ENCODE measurements at places on chromosomes 11 and 22. TPM values are rescaled to one million over a fixed set of nuclear protein-coding genes. Genes with fewer than 3 reads are reported as not detected.

DNA sequence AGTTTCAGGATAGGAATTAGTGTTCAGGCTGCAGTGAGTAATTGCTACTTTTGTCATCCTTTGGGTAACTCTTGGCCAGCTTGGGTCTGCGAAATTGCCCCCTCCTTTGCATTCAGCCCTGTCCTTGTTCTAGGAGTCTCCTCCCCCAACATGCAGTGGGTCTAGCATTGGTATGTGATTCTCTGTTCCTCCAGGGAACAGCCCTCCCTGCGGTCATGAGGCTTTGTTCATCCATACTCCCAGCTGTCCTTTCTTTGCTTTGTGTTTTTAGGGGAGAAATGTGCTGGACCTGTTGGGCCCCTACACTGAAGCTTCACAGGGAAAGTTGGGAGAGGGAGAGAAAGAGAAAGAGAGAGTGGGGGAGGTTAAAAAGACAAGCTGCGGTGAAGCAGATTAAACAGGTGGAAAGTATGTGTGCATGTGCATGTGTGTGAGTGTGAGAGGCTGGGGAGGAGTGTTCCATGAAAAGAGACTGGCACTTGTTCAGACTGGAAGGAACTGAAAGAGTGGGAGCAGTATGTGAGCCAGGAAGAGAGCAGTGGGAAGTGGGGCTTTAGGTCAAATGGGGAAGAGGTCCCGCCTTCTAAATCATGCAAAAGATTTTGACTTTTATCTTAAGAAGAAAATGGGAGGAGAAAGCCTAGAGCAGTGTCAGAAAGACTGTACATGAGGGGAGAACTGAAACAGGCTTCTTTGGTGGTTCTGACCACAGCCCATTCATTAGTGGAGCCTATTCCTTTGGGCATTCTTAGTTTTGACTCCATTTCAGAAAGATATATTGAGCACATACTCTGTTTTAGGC, 17.9 kb upstream of the SESN3 start:
- H3K36me3 ChIP-seq = no peaks in the 10 kb centered on the region
- H3K4me3 ChIP-seq = no peak overlapping the region
- H3K27me3 ChIP-seq = no peaks in the 10 kb centered on the region
- peaks cover 4% of the 10 kb centered on the region for H3K4me1 ChIP-seq
- no peak overlapping the region for H3K27ac ChIP-seq

Gene LRRC56
- total RNA-seq = not detected

Gene RAC2
- 3.8 TPM for total RNA-seq

- H3K36me3 ChIP-seq = peaks cover 11% of the 10 kb centered on the region
- DNase-seq = no peak
- no peaks in the 10 kb centered on the region for H3K27me3 ChIP-seq
- no peak overlapping the region for H3K27ac ChIP-seq
- no peak overlapping the region for H3K4me3 ChIP-seq
- no peaks in the 10 kb centered on the region for H3K4me1 ChIP-seq
Measured at GRCh38 chr11:73012121-73012863, 129.8 kb downstream of the FCHSD2 start.

DNA sequence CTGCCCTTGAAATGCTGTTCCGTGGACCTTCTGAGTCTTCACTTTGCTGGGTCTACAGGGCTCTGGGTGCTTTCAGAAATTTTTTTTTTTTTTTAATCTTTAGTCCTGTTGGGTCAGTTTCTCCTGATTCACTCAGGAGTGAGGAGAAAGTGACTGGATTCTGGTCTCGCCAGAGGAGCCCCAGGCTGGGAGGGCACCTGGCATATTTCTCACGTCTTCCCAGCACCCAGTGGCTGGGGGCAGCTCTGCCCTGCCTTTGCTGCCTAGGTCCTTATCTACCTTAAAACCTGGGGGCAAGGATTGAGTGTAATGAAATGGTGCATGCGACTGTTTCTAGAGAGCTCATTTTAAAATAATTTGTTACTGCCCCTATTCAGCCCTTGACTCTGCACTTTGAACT, 23.3 kb downstream of the SAMM50 start:
- H3K4me1 ChIP-seq = no peaks in the 10 kb centered on the region
- H3K36me3 ChIP-seq = no peaks in the 10 kb centered on the region
- DNase-seq = no peak
- H3K27me3 ChIP-seq = no peaks in the 10 kb centered on the region
- H3K27ac ChIP-seq = no peak overlapping the region

Gene TPP1
- 79.7 TPM for total RNA-seq

Gene ADORA2A
- 12.1 TPM for total RNA-seq
